ENCODE measurements at places on chromosomes 1 and 21.

DNA sequence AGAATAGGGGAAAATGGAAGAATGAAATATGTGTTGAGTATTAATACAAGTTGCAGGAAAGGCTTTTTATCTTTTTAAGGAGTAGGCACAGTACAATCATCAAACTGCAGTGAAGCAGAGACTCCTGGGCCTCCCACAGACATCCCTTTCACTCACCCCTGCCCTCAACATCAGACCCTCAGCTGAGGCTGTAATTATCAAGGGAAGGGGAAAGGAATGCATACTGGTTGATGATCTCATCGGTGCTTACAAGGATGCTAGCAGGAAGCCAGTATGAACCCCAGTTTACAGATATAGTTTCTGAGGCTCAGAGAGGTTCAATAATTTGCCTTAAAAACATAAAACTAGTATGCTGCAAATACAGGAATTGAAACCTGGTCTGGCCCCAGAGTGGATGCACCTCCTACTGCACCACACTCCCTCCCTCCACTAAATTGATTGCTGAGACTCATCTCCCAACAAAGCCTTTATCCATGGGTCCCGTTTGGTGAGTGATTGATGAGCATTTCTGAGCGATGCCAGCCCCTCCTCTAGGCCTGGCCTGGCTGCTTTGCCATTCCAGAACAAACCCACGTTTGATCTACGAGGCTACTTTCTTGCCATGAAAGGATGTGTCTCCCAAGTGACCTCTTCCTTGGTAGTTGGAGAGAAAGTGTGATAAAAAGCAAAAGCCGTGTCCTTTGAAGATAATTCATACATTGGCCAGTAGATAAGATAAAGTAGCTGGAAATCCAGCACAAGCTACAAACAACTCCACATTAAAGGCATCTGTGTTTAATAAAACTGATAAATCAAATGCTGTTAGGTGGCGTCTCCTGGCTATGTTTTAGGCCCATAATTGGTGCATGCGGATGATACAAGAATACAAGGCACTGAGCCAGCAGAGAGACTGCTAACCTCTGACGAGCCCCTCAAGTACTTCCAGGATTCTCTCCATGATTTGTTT lies 233.9 kb upstream of the CAMK1G start:
- DNase-seq, result no peak

GRCh38 chr1:200741551-200742207 lies 3.0 kb downstream of the CAMSAP2 start:
- DNase-seq, result no peak

DNA sequence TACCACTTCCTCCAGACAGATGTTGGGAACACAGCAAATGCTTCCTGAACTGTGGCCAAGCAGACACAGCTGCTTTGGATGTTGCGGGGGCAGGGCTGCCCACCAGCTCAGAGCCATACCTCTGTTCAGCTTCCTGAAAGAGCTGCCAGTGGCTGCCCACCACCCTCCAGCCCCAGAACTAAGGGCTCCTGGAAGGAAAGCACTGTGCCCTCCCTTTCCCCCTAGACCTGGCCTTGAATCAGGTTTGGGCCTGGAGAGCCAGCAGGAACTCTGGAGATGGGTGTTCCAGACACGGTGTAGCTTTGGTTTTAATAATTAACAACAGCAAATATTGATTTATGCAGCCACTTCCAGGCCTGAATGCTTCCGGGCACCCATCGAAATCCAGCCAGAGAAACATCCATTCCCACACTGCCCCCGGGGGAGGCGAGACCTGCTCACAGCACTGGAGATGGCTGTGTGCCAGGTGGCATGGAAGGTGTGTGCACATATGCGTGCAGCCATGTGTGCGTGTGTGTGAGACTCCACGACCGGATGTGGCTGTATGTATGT lies 45.7 kb downstream of the RAP1GAP start:
- DNase-seq, result no peak

DNA sequence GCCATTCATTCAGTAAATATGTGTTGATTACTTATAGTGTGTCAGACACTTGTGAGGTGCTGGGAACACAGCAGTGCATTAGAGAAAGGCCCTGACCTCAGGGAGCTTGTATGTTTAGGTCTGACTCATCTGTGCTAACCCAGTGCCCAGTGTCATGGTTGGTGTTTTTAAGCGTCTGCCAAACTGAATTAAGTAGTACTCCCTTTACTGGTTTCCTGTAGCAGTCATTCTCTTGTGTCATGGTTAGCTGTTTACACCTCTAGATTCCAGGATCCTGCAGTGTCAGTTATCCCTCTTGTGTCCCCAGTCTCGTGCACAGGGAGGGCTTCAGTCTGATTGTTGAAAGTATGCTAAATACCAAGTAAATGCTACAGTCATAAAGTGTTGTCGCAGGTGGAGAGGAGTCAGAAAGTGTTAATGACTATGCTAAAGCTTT lies 14.2 kb downstream of the UCK2 start:
- DNase-seq, result no peak

DNA sequence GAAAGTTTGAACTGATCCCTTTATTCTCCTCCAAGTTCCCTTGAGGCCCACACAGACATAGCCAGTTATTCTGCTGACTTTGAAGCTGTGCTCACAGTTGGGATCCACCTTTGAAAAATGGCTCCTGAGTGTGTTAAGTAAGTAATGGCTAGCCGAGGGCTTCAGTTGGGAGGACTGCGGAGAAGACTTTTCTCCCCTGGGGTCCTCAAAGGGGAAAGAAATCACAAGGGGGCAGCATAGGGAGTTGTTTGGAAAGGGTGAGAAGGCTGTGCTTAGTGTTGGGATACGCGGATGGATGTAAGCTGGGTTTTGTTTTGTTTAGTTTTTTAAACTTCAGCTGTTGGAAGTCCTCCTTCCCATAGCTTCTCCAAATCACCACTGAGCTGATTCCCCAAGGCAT lies 8.3 kb downstream of the PGM1 start:
- DNase-seq, result no peak

GRCh38 chr1:25973610-25974321 lies 24.1 kb downstream of the PAFAH2 start:
- no peak for DNase-seq

GRCh38 chr1:117753652-117754051 lies 147.8 kb downstream of the TENT5C start:
- DNase-seq, result no peak

GRCh38 chr21:27371975-27372331 lies 405.1 kb upstream of the ADAMTS5 start:
- no peak for DNase-seq

- no peak for DNase-seq
Measured at GRCh38 chr1:165856606-165857005, 29.2 kb downstream of the UCK2 start.

GRCh38 chr21:16773206-16773605 lies 739.6 kb upstream of the CXADR start:
- DNase-seq, result no peak

GRCh38 chr1:183164340-183164739 lies 21.7 kb upstream of the LAMC2 start:
- DNase-seq, result no peak

DNA sequence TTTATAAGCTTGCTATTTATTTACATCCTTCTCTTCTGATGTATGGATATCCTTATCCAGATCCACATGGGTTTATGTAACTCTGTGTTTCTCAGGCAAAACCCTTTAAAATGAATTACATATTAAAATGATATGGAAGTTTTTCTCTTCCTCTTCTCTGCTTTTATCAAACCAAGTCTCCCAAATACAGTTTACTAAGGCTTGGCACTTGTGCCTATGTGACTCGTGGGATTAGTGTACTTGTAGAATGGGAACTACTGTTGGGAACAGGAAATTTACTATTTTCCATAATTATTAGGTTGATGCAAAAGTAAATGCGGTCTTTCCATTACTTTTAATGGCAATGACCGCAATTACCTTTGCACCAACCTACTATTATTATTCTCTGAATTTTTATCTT lies 14.8 kb downstream of the SIM2 start:
- no peak for DNase-seq

DNA sequence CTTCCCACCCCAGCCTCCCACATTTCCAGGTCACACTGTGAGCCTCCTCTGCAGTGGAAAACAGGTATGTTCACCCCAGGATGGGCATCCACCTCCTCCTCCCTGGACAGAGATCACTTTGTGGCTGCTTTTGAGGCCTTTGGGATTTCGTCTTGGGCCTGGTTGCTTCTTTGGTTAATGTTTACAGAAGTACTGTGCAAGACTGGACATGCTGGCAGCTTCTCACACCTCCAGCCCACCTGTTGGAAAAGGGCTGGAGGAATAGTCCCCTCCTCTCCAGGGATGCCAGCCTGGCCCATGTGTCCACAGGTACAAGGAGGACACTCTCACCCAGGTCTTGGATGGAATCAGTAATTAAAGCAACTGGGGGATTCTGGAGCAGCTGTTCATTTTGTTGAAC lies 56.1 kb downstream of the KAZN start:
- DNase-seq, result no peak

- no peak for DNase-seq
Measured at GRCh38 chr1:98330224-98330623, 331.3 kb upstream of the SNX7 start.
